ENCODE measurements at places on chromosomes 3 and 15. TPM values are rescaled to one million over a fixed set of nuclear protein-coding genes. Genes with fewer than 3 reads are reported as not detected.
A peak's percentile ranks its signal among the peaks of the same experiment; 100 is the strongest.

DNA sequence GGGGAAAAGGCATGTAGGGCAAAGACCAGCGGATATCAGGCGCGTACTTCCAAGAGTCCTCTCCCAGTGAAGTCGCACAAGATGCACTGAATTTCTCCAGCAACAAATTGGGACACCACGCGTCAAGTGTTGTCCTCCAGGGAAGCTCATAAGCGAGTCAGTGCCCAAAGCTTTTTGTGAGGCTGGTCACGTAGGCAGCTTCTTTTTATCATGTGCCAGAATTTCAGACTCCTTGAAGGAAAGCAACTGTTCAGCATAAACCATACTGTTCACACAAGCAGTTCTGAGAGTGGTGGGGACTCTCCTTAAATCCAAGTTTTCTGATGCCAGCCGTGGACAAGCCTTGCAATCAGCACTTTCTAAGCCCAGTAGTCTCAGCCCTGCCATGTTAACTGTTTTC lies 10.1 kb upstream of the FSTL1 start:
- DNase-seq, result no peak

GRCh38 chr3:165383381-165383780 lies 187.2 kb upstream of the SLITRK3 start:
- no peak for DNase-seq

The GABRR3 gene
- not detected for polyA plus RNA-seq

DNA sequence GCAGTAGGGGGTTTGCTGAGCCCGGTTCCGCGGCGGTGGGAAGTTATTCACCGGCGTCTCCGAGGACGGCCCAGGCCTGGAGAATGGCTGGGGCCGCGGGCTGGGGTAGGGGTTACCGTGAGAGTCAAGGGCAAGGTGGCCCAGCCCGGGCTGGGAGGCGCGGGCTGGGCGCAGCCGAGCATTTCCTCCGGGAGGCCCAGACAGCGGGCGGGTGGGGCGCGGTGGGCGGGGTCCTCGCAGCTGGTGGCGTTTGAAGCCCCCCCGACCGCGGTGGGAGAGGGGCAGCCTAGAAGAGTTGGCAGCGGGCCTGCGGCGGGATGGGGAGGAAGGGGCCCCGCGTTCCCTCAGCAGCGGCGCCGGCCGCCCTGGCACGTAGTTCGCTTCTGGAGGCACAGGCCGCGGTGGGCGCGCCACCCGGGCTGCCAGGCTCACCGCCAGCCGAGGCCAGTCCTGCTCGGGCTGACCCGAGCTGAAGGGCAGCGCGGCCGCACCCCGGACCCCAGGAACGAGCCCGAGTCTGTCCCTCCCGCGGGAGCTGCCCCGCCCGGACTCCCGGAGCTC lies 960 bp upstream of the KLF13 start:
- DNase-seq, result peak; percentile 59

DNA sequence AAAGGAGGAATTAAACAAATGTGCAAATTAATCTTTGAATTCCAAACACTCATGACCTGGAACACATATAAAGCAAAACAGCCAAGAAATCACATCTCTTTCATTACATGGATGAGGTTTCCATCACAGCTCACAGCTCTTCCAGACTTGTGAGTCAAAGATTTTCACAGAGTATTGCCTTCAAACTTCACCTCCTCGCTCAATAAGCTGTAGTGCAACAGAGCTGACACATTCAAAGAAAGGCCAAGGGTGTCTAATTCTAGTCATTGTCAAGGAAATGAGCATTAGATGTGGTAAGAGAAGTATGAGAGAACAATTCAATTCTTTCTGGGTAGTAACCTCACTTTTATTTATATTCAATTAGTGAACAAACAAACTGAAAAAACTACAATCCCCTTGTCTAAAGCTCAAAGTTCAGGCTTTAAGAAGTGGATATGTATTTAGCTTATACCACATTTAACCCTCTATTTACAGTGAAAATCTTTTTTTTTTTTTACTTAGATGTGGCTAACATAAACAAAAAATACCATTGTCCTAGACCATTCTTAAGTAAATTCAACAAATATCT lies 11.9 kb downstream of the WDR72 start:
- DNase-seq, result no peak

GRCh38 chr3:103976931-103977339 lies 1389.8 kb upstream of the ALCAM start:
- DNase-seq, result no peak

- DNase-seq, result no peak
Measured at GRCh38 chr15:46089467-46089935, 454.7 kb downstream of the SQOR start.

- no peak for DNase-seq
Measured at GRCh38 chr15:83720468-83720867, 66.5 kb downstream of the ADAMTSL3 start.

DNA sequence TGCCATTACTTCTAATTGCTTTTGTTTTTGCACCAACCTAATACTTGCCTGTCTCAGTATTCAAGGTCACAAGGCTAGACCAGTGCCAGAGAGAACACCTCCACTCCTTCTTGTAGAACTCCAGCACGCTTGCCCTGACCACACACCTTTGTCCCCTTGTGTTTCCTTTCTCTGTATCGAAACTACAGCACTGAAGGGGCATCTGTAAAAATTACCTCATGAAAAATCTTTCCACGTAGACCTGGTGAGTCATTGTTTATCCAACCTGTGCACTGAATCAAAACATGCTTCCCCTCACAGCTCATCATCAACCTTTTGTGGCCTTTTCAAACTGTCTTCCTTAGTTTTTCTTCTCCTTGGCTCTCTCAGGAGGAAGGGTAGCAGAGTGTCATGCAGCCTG lies 259.5 kb downstream of the THRB start:
- DNase-seq, result no peak

Measured in small intestine (tissue), 16 donors.